AG04449 (cell line): ENCODE measurements at places on chromosomes 3 and 15.

DNA sequence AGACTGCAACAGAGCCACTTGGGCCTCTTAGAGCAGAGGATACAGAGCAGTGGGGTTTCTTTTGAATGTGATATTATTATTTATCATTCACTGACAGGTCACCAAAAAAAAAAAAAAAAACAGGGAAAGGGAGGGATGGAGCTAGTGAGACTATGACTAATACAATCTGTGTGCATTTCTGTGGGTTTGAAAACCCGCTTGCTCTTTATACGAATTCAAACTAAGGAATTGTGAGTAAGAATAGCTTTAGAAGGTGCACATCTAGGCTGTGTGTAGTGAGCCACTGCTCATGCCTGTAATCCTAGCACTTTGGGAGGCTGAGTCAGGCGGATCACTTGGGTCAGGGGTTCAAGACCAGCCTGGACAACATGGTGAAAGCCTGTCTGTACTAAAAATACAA, 186.6 kb upstream of the MANF start:
- DNase-seq = no peak

GRCh38 chr3:170614214-170614966, 28.5 kb upstream of the SLC7A14 start:
- peak; percentile 65 for DNase-seq

DNA sequence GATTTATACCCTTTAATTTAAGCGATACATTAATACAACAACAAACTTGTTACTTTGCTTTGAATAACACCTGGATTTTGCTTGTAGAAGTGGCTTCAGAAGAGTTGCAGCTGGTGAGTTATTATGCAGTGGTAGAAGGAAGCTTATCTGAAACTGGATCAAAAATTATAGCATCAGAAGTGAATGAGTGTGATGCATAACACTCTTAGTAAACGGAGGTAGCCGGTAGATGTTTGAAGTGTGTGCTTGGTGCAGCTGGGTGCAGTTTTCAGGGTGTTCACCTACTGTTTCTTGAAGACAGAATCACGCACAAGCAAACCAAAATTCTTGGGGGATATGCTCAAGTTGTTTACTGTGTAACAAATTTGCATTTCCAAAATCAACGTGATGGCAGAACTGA, 103.1 kb downstream of the MITF start:
- DNase-seq = no peak

- DNase-seq = no peak
These were observed at the start of gene MELTF for GRCh38 chr3:197029511-197030167. Gene MELTF (minus strand): TSS chr3:197029817. CDS start chr3:197029702, 115 bp downstream.

- no peak for DNase-seq
These were observed 197.2 kb downstream of the BCHE start for GRCh38 chr3:165640031-165640430.

GRCh38 chr15:22845289-22845900, 6.9 kb downstream of the NIPA2 start:
- no peak for DNase-seq

GRCh38 chr3:33758864-33759263, 39.6 kb upstream of the PDCD6IP start:
- DNase-seq = no peak

GRCh38 chr15:94804613-94805012, 573.3 kb downstream of the MCTP2 start:
- no peak for DNase-seq

- DNase-seq = no peak
These were observed 63.6 kb upstream of the SNTN start for GRCh38 chr3:63588895-63589294.

DNA sequence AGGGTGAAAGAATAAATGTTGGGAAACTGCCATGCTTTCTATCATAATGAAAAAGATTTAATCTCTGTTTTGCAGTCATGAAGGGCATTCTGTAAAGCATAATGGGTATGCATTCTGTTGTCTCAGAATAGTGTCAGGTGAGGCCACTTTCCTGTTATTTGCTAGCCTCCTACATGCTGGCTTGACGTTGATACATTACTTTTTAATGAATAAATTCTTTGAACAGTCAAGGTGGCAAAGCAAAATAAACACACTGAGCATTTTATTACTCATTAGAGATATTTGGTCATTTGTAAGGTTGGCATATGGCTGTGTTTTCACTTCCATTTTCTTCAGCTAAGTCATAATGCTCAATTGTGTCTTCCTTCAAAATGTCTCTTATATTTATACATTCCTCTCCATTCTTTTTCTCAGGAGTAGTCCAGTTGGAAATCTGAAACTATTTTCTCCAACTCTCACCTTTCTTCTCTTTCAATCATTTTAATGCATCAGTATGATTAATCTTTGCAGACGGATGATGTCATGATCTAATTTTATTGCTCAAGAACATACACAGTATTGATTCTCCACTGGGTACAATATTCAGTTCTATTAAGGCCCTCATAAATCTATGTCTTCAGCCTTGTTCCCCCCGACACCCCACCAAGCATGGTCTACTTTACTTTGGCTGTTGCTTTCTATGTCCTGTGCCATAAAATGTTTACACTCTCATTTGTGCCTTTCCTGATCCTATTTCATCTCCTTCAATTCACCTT, 290.7 kb downstream of the GBE1 start:
- DNase-seq = no peak

GRCh38 chr3:178198329-178198728, 337.9 kb upstream of the KCNMB2 start:
- DNase-seq = no peak
